NCI-H187 treated with DMSO at 0.1 percent for 48 hours (cell line): ENCODE measurements at places on chromosomes 6 and 20.

DNA sequence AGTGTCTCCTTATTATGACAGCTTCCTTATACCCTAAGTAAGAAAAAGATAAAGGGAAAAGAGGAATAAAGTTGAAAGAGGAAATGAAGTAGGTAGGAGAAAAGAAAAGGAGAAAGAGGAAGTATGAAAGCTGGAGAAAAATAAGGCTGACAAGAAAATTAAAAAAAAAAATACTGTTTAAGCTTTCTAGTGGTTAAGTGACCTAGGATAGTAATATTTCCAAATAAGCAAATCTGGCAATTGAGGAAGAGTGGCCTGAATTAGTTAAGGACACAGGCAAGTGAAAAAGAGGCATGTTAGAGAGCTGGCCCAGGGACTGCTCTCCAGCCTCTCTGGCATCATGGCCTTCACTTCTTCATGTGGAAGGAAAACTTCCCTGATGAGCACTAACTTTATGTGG is 76.5 kb upstream of the ADGRF1 start:
- DNase-seq: no peak

DNA sequence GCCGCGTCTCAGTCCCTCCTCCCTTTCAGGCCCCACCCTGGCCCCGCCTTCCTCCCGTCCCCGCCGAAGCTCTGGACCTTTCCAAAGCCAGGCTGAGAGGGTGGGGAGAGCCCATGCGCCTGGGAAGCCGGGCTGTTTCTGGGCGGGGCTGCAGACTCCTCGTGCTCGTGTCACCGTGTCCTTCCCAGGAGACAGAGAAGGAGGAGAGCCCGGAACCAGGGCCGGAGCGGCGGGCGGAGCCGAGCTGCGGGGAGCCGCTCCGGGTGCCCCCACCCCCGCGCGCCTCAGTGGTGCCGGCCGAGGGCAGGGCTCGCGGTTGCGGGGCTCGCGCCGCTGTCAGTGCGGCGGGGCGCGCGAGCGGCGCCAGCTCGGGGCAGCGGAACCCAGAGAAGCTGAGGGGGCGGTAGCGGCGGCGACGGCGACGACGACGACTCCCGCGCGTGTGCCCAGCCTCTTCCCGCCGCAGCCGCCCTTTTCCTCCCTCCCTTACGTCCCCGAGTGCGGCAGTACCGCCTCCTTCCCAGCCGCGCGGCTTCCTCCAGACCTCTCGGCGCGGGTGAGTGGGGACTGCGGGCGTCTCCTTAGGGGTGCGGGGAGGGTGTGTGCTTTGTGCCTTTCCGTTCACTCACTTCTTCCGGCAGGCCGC is at the start of gene RALY:
RALY (plus strand) TSS at position 336 of the 646 bp plus-strand sequence. CDS start 78,164 bp downstream, outside the sequence.
- no peak for DNase-seq

DNA sequence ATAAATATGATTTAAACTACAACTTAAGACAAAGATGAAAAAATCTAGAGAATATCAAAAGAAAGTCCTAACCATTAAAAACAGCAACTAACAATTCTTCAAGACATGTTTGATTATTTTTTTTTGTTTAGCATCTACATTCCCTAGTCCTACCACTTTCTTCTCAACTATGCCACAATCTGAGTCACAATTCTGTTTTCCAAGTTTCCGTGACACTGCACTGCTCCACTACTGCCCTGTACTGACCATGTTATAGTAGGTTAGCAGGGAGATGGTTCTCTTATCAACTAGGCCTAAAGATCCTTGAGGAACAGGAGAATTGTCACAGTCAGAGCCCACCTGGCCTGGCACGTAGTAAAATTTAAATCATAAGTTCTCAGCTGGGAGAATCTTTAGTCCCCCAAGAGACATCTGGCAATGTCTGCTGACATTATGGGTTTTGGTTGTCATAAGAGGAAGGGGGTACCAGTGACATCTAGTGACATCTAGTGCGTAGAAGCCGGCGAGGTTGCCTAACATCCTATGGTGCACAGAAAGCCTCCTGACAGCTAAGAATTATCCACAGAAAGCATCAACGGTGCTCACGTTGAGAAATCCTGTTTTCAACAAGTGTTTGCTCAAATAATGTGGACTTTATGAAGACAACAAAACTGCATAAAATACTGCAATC is 100.5 kb downstream of the PDE10A start:
- no peak for DNase-seq

GRCh38 chr6:151443911-151444621 is 7.9 kb downstream of the RMND1 start:
- no peak for DNase-seq

GRCh38 chr6:24935366-24936152 is at the start of gene RIPOR2:
TSS of gene RIPOR2 (minus strand) at chr6:24935960. CDS start at chr6:24935898, 62 bp downstream.
- no peak for DNase-seq

- no peak for DNase-seq
Measured at GRCh38 chr6:37273690-37274089, 15.7 kb upstream of the TMEM217 start.

DNA sequence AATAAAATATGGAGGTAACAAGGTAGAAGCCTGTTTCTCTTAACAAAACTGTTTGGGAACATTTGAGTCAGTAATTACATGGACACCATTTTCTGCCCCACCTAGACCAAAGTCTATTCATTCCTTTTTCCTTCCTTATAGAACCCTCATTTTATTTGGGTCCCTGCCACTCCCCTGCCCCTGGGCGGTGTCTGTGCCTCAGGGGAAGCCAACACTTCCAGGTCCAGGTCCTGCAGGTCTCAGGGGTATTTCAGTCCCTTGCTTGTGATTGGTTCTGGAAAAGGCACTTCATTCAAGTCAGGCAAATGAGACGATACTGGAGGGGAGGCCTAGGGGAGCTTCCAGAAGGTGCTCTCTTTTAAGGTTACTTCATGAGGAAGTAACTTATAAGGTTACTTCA is 42.3 kb downstream of the SLC35D3 start:
- DNase-seq: no peak

- no peak for DNase-seq
Measured at GRCh38 chr20:51043811-51044210, 20.9 kb upstream of the KCNG1 start.

DNA sequence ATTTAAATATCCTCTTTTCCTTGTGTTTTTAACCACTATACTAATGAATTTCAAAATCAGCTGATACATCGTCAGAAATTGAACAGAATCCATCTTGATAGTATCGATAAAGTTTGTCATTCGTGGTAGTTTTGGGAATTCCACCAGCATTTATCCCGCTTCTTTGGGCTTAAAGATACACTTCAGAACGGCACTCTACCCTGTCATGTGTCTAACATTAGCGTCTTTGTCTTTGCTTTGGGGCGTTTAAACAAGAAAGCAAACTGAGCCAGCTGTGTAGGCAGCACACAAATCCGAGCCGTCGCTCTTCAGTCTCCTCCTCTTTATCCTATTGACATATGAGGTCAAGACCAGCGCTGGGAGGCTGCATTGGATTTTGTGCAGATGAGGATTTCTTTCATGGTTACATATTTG is 27.5 kb upstream of the NHSL1 start:
- DNase-seq: no peak

DNA sequence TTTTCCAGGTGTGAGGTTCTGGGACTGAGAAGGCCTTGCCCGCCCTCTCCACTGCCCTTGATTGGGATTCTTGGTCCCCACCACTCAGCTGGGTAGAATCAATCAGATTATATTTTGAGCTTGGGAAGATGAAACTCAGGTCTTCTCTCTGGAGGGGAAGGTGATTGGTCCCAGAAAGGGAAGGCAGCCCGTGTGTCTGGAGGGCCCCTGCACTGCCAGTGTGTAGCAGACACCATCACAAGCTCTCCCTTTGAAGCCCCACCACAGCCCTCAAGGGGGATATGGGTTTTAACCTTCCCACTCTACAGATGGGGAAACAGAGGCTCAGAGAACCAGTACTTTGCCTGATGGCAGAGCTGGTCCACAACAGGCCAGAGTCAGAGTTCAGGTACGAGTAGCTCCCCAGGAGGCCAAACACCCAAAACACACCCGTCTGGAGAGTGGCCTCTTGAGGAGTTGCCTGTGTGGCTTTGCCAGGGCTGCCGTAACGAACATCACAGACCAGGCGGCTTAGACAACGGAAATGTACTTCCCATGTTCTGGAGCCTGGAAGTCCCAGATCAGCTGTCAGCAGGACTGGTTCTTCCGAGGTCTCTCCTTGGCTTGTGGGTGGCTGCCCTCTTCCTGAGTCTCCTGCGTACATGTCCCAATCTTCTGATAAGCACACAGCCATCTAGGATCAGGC is 205.6 kb downstream of the SYNDIG1 start:
- no peak for DNase-seq

DNA sequence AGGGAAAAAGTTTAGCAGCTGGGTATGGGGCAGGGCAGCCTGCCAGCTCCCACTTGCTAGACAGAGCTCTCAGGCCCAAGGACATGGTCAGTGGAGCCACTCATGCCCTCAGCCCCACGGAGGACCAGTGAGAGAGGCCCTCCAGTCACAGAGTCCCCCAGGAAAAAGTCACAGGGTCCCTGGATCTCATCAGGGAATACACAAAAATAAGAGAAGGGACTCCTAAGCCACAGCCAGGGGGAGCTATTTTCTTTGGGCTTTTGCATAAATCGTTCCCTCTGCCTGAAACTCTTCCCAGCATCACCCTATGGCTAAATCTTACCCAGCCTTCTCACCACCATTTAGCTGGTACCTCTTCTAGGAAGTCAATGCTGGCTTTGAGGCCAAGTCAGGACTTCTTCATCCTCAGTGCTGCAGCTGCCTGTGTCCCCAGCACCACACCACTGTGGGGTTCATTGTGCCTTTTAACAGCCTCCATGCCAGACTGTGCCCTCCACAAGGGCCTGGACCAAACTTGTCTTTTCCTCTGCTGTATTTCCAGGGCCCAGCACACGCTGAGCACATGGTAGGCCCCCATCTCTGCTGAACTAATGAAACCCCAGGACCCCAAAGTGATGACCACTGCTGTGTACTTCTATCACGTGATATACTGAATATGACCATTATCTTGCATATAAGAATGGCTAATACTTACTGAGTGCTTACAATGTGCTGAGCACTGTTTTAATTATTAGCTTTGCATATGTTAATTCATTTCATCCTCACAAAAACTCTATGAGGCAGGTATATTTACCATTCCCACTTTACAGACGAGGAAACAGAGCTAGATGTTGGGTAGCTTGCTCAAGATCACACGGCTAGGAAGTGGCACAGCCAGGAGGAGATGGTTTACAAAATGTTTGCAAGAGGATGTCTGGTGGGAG is 2.0 kb downstream of the ZNF335 start:
- DNase-seq: no peak

DNA sequence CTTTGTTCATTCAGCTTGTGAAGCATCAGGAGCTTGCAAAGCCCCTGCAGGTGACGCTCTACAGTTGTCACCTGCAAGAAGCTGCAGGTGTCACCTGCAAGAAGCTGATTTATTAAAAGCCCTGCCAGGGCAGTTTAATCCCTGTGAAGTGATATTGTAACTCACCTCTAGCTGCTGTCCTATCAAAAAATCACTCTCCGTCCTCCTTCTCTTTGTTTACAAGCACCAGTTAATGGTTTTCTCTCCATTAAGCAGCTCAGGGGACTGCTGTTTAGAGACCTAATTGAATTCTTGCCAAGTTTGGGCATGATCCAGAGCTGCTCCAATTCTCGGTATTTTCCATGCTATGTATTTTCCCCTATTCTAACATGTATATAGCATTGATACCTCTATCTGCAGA is 345.9 kb downstream of the ARHGAP18 start:
- peak; percentile 84 for DNase-seq

- no peak for DNase-seq
Measured at GRCh38 chr6:149235130-149235561, 82.4 kb upstream of the TAB2 start.

DNA sequence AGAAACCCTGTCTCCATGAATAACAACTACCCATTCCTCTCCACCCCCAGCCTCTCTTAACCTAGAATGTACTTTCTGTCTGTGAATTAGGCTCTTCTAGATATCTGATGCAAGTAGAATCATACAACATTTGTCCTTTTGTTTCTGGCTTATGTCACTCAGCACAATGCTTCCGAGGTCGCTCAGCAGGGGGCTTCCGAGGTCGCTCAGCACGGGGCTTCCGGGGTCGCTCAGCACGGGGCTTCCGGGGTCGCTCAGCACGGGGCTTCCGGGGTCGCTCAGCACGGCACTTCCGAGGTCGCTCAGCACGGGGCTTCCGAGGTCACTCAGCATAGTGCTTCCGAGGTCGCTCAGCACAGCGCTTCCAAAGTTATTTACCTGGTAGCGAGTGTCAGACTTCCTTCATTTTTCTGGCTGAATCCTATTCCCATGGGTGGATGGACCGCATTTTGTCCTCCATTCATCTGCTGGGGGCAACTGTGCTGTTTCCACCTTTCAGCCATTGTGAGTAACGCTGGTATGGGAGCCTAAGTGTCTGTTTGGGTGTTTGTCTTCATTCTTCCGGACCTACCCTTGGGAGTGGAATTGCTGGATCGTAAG is 31.0 kb upstream of the BHLHE23 start:
- no peak for DNase-seq

GRCh38 chr6:74167511-74167910 is 471.5 kb downstream of the CD109 start:
- DNase-seq: no peak

GRCh38 chr6:11212664-11213063 is 19.8 kb downstream of the NEDD9 start:
- no peak for DNase-seq

- DNase-seq: no peak
Measured at GRCh38 chr20:63547725-63548480, at the start of gene SRMS. TSS of gene SRMS (minus strand) at chr20:63547749. CDS start at chr20:63547463, 286 bp downstream.

GRCh38 chr6:1094306-1094705 is 217.6 kb upstream of the FOXQ1 start:
- DNase-seq: no peak

- DNase-seq: no peak
Measured at GRCh38 chr6:110645685-110646418, 169.4 kb downstream of the CDK19 start.

GRCh38 chr6:15464211-15464725 is 198.6 kb downstream of the DTNBP1 start:
- no peak for DNase-seq

- no peak for DNase-seq
Measured at GRCh38 chr20:20803011-20803410, 90.6 kb upstream of the RALGAPA2 start.

DNA sequence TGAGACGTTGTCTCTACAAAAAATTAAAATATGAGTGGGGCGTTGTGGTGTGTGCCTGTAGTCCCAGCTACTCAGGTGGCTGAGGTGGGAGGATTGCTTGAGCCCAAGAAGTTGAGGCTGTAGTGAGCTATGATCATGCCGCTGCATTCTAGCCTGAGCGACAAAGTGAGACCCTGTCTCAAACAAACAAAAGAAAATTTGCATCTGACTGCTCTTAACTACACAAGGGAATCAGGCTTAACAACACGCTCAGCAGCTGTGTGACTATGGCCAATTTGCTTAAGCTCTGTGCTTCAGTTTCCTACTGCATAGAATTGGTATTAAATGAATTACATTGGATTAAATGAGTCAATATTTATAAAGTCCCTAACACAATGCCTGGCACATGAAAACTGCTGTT is 24.3 kb upstream of the MRPS10 start:
- DNase-seq: no peak

- no peak for DNase-seq
Measured at GRCh38 chr6:51585264-51585663, 502.1 kb downstream of the PKHD1 start.

- DNase-seq: no peak
Measured at GRCh38 chr6:10794239-10794638, 44.1 kb downstream of the MAK start.
